ENCODE measurements at places on chromosomes 1 and 21. TPM values are rescaled to one million over a fixed set of nuclear protein-coding genes. Genes with fewer than 3 reads are reported as not detected.

The FHAD1 gene
- not detected for total RNA-seq

The SPRR1A gene
- not detected for total RNA-seq

The NES gene
- 0.05 TPM for total RNA-seq

The EFNA1 gene
- total RNA-seq = 0.24 TPM

The SYDE2 gene
- total RNA-seq = 1.4 TPM

The KRTAP13-4 gene
- not detected for total RNA-seq

The RGS8 gene
- not detected for total RNA-seq

The RBP7 gene
- not detected for total RNA-seq

The RIPPLY3 gene
- total RNA-seq = 0.26 TPM

The NPL gene
- 4.4 TPM for total RNA-seq

The ELF3 gene
- 0.14 TPM for total RNA-seq

The NDUFS5 gene
- total RNA-seq = 162 TPM

The CFAP74 gene
- not detected for total RNA-seq

The OR10K1 gene
- total RNA-seq = not detected

The DYNLT4 gene
- 0.28 TPM for total RNA-seq

The SARS1 gene
- 141 TPM for total RNA-seq

The MYOM3 gene
- total RNA-seq = not detected

The NECTIN4 gene
- not detected for total RNA-seq

Measured in activated CD4-positive, alpha-beta T cell treated with anti-CD3 and anti-CD28 coated beads, Interleukin-2, amount 10 ng/mL, durations not matched to agents 24 days and 14 days (primary cell).